ENCODE measurements at places on chromosomes 7 and 10.

DNA sequence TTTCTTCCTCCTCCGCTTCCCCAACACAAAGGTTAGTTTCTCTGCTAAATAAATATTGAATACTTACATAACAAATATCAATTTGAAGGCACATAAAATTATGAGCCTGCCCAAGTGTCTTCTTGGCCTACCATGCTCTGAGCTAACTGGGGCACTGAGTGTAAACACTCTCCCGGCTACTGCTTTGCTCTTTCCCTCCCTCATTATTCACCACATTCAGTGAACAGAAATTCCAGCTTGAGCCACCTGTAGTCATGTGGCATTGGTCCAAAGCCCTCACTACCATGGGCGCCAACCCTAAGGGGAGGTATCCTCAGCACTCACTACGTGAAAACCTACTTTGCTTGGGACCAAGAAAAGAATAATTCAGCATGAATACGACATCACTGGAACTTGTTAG is 409.0 kb downstream of the KCNMA1 start:
- no peak for DNase-seq

- DNase-seq: no peak
Observed at GRCh38 chr10:70907637-70908405, 19.5 kb upstream of the PCBD1 start.

DNA sequence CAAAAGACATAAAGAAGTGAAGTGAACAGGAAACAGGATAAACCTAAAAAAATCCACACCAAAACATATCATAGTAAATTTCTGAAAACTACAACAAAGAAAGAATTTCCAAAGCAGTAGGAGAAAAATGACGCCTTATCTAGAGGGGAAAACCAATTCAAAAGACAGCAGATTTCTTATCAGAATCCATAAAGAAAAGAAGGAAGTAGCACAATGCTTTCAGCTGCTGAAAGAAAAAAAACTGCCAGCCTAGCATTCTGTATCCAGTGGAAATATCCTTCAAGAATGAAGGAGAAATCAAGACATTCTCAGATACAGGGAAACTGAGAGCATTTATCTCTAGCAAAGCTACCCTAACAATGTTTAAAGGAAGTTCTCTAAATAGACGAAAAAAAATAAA is 37.8 kb downstream of the PDLIM1 start:
- no peak for DNase-seq

DNA sequence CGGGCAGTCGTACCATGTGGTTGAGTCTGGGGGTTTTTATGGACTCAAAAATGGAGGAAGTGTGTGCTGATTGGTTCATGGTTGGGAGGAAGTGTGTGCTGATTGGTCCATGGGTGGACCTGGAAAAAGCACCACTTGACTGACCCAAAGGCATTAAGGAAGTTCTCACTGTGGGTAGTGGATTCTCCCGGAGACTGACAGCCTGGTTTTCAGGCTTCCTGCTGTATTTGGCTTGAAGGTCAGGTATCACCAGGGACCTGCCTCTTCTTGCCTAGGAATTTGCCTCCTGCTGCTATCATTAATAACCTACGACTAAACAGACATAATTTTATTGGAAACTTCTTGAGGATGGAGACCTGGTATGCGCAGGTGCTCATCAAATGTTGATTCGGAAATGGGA is 268.8 kb upstream of the LRGUK start:
- DNase-seq: no peak

- DNase-seq: no peak
Observed at GRCh38 chr7:78510580-78511188, 712.1 kb downstream of the PHTF2 start.

- no peak for DNase-seq
Observed at GRCh38 chr7:73892003-73892999, 31.3 kb downstream of the TMEM270 start.

DNA sequence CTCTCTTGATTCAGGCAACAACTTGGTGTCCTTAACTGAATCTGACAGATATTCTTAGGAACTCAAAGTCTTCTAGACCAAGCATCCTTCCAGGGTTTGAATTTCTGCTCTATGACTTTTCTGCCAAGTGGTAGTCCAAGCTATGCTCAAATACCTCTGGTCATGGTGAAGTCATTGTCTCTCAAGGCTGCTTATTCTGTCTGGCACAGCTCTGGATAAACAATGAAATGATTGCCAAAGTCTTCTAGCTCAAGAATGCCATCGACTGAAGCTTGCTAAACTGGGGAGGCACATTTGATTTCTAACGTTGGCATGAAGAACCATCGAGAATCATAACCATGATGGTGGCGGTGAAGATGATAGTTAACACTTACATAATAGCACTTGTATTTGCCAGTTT is 116.2 kb upstream of the MKX start:
- no peak for DNase-seq

DNA sequence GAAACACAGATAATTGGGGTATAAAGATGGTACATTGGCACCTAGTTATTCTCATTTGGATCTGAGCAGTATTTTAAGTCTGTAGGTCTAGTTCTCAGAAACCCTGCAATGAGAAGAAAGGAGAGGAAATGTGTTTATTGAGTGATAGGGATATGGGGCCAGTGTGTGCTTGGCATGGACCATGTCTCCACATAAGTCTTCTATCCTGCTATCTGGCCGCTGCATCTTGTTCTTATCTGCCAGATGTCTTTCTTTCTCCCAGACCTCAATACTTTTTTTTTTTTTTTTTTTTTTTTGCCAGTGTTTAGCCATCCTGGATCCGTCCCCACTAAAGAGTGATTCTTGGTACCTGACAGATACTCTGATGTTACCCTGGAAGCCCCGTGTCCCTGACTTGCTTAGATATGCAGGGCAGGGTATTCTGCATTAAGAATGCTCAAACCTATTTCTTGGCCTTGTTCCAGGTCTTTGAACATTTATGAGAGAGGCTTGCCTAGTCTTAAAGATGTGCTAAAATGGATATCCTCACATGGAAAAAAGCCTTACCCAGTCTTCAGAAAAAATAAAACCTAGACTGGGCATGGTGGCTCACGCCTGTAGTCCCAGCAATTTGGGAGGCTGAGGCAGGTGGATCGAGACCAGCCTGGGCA is 10.0 kb downstream of the MTURN start:
- no peak for DNase-seq

DNA sequence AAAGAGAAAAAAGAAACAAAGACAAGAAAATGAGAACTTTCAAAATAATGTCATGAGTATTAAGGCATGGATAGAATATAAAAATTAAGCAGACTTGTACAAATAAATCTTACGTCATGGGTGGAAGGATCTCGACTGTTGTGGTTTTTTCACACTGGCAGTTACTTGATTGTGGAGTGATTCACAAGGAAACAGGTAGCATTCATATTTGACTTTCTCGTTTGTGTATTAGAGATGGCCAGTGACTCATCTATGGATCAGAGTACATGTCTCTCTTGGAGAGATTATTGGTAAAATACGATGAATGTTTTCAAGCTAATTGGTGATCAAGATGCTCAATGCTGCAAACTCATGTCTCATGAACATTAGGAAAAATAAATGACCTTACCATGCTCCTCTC is 564.3 kb downstream of the GATA3 start:
- DNase-seq: no peak

DNA sequence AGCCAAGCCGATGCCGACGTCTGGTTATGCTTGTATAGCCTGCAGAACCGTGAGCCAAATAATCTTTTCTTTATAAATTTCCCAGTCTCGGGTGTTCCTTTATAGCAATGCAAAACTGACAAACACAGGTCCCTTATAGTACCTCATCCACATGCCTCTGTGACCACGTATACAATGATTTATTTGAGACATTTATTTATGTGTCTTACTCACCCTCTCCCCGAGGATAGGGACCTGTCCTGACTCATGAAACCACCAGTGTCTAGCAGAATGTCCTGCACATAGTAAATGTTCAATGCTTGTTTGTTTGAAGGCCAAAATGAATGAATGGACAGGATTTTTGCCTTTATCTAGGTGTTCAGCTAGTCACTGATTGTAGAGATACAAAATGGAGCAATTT is 147.9 kb upstream of the FZD8 start:
- DNase-seq: no peak

DNA sequence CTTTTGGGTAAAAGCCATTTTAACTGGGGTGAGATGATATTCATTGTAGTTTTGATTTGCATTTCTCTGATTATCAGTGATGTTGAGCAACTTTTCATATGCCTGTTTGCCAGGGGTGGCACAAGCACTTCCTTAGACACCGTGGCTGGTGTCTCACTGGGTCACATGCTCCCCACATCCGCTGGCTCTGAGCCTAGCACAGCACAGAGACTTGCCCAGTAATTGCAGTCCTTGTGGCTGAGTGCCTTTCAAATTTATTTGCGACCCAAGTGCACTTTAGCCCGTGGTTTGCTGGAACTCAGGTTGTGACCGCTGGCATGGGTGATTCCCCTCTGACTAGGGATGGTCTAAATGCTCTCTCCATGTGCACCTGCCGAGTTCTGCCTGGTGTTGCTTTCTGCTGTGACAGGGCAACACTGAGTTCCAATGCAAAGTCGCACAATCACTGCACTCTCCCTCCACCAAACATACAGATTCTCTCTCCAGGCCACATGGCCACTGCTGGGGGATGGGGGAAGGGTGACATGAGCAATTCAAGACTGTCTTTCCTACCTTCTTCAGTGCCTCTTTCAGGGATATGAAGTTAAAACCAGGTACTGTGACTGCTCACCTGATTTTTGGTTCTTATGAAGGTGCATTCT is 66.5 kb downstream of the ZNF277 start:
- DNase-seq: no peak

- no peak for DNase-seq
Observed at GRCh38 chr10:104711302-104711721, 70.2 kb downstream of the SORCS3 start.

GRCh38 chr7:142482891-142483658 is 225.2 kb upstream of the PRSS58 start:
- DNase-seq: peak; percentile 31

- no peak for DNase-seq
Observed at GRCh38 chr10:87750001-87750671, 67.9 kb downstream of the ATAD1 start.

GRCh38 chr10:110659558-110659957 is 15.4 kb downstream of the RBM20 start:
- no peak for DNase-seq

All from activated T-cell treated with anti-CD3 and anti-CD28 coated beads for 4 hours (primary cell).